ENCODE measurements at places on chromosomes 12 and 14.

- no peak for DNase-seq
Observed at GRCh38 chr12:14169281-14169680, 187.9 kb upstream of the GRIN2B start.

DNA sequence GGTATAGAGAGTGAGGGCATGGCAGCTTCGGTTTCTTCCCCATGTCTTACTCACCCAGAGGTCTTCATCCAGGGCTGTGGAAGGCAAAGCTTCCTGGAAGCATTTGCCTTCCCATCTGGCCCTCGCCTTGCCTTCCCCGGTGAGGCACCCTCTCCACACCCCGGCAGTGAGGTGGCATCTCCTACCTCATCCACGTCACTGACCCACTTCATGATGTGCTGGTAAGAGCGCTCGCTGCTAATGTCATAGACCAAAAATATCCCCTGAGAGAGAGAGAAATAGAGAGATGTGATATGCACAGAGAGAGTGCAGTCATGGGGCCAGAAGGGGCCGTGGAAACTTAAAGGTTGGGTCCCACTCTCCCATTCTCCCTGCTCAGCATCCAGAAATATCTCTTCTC, 8.3 kb upstream of the GPX2 start:
- DNase-seq = no peak

DNA sequence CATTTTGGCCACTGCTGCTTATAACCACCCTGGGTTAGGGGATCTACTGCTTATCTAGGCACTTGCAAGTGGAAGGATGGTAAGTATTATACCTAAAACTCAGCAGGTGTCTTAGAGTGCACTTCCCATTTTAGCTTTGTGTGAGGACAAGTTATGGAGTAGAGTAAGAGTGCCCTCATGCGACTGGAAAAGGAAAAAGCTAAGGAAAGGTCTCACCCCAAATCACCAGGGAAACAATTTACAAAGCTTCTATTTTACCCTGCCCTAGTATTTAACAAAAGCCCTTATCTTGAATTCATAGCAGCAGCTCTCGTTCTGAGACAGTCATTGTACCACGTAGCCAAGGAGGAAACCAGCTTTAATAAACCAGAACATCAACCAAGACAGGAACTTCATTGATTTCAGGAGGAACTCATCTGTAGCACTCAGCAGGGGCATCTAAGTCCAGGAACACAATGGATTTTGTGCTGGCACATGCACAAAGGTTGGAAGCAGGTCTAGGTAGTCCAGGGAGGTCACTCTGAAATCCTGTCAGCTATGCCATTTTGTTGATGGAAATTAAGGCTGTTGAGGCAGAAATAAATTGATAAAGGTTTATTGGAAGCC, 2.9 kb downstream of the RDH12 start:
- no peak for DNase-seq

- no peak for DNase-seq
Observed at GRCh38 chr14:64702493-64703394, 1.5 kb upstream of the PLEKHG3 start.

GRCh38 chr12:87302126-87302745, 727.0 kb downstream of the C12orf50 start:
- DNase-seq = no peak

DNA sequence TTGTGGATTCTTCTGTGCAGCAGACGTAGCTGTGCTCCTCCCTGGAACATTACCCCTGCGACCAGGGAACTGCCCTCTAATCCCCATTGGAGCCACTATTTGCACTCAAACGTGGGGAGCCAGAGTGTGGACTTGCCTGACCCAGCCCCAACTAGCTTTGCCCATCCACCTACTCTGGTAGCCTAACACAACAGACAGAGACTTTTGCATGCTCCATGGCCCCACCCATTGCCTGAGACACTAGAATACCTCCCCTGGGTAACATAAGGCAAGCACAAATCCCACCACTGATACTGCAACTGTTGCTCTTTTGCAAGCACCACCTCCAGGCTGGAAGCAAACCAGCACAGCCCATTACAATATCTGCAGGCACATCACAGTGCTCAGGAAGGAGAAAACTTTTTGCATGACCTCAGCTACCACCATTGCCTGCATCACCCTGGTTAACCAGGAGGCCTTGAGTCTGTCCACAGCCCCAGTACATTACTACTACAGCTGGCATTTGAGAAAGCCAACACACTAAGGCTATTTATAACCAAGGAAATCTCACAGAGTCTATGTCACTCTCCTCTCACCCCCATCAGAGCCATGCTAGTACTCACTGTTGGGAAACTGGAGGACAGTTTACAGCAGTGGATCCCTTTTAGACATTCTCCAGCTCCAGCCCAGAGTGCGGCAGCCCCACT, 15.0 kb downstream of the CEP128 start:
- DNase-seq = no peak

DNA sequence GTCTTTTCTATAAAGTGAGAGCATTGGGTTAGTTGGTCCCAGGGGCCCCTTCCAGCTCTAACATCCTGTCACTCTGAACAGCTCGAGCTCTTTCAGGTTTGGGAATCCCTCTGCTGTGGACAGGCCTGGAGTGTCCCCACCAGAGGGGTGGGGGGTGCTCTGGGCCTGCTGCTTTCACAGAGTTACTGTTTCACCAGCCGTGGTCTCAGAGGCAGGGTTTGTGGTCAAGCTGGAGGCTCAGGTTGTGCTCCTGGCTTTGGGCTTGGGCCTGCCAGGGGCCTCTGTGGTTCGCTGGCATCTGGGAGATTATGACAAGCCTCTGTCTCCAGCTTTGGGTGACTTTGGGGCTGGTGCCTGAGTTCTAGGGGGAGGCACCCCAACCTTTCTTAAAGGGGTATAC, 59.6 kb downstream of the FBXL14 start:
- no peak for DNase-seq

GRCh38 chr12:15341371-15341770, 19.1 kb downstream of the PTPRO start:
- no peak for DNase-seq

DNA sequence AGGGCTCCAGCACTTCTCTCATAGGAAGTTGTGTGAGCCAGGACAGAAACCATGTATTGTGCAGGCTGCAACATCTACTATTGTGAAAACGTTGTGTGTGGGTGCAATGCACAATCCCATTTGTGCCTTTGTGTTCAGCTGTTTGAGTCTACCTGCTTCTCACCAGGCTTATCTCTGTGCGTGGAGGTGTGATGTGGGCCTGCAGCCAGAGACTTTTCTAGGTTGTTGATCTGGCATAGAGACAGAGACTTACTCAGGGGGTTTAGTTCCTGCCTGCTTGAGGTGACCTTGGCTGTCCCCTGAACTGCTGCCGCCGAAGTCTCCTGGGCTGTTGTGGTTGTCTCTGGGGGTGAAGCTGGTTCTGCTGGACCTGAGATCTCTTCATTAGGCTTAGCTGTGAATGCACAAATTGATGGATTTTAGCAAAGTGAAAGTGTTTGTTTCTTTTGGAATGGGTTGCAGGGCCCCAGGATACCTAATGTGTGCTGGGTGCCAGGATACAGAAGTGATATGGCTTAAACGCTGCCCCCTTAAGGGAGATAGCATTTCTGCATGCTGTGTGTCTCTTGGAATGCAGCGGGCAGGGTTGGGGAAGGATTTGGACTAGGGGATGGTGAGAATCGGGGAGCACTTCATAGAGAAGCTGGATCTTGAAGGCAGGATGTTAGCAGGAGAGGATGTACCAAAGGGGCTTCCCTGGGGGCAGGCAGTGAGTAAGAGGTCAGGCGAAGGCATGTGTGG, 2.5 kb downstream of the LACRT start:
- DNase-seq = no peak

GRCh38 chr14:102195446-102195845, 55.7 kb downstream of the WDR20 start:
- DNase-seq = no peak

DNA sequence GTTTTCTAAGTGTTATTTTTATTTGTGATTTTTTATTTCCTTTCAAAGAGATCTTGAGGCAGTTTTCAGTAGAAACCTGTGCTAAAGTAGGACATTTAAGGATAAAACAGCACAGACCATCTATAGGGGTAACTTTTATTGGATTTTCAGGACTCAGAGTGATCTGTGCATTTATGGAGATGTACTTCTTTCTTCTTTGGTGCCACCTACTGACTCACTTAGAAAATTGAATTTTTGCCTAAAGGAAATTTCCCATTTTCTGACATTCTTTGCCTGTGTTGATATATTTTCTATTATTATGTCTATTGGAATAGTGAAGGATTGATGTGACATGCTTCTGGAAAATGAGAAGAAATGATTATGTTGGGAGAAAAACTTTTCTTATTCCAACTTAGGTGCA, 113.0 kb downstream of the UNC79 start:
- DNase-seq = no peak

DNA sequence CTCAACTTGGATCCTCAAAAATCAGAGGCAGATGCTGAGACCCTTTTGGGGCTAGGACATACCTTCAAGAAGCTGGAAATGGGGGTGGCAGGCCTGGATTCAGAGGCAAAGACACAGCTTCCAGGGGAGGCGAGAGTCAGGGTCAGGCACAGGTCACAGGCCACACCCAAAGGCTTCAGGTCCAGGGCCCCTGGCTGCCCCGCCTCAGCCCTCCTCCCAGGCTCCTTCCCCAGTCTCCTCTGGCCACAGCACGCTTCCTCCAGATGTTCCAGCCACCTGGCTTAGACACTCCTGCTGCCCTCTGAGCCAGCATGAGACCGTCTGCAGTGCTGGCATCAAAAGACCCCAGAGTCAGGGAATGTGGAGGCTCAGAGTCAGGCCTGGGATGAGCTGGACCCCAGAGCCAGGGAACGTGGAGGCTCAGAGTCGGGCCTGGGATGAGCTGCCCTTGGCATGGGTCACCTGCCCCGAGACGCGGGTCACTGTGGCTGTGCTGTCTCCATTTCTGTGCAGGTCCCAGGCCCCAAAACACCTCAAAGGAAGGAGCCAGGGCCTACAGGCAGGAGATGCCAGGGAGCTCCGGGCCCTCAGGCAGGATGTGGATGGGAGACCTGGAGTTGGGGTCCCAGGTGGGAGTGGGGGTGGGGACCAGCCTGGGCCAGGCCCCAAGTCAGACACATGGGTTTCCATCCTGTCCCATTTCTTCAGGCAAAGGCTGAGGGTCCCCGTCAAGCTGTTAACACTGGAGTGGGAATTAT, 58.9 kb downstream of the DIO3 start:
- DNase-seq = no peak

DNA sequence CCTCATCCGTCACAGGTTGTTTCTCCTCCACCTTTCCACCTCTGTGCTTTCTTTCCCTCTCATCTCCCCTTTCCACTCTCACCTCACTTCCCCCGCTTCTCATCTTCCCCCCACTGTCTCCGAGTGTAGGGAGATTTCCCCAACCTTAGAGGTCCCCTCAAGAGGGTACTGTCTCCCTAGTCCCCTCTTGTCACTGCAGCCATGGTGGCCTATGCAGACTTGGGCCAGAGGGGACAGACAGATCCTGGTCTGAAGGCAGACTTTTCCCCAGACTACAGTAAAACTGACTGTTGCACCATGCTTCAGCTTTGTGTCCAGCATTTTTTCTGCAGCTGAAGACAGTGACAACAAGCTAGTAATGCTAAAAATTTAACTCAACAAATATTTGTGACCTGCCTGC, 41.2 kb downstream of the KANSL2 start:
- no peak for DNase-seq

GRCh38 chr14:59240356-59240755, 51.9 kb downstream of the DAAM1 start:
- no peak for DNase-seq

- no peak for DNase-seq
Observed at GRCh38 chr14:39264558-39264957, 30.8 kb downstream of the MIA2 start.

DNA sequence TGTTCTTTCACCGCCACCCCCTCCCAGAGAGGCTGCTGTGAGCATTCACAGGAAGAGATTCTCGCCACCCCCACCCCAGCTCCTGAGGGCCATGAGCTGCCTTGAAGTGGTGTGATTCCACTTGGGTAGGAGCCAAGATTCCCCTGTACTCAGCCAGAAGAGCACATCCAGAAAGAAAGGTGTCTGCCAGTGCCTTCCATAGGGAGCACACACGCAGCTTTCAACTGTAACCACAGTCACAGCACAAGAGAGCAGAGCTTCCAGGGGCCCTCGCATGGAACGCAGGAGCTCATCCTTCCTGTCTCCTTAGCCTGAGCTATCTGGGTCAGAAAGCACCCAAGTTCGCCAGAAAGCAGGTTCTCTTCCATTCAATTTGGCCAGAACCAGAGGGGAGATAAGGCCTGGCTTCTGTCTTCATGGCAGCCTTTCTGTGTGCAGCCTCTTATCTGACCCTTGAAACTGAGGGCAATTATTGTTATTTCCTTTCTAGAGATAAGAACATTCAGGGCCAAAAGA, 66.6 kb upstream of the SCN8A start:
- DNase-seq = no peak

DNA sequence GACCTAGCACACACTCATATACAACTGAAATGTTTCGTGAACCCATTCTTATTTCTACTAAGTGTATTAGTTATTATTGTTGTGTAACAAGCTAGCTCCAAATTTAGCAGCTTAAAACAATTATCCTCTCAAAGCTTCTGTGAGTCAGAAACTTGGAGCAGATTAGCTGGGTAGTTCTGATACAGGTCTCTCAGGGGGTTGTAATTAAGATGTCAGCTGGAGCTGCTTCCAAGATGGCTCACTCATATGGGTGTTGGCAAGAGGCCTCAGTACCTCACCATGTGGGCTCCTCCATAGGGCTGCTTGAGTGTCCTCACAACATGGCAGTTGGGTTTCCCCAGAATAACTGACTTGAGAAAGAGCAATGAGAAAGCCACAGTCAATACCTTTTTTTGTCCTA, 9.8 kb downstream of the GPR135 start:
- no peak for DNase-seq

Data from stimulated activated CD8-positive, alpha-beta memory T cell treated with anti-CD3 and anti-CD28 coated beads, Interleukin-4, amount 100 ng/mL, for 1 hour (primary cell).